ENCODE measurements at places on chromosomes 3 and 15. TPM values are rescaled to one million over a fixed set of nuclear protein-coding genes. Genes with fewer than 3 reads are reported as not detected.
A peak's percentile ranks its signal among the peaks of the same experiment; 100 is the strongest.

- DNase-seq = no peak
Observed at GRCh38 chr3:27713435-27714145, 8.5 kb downstream of the EOMES start.

DNA sequence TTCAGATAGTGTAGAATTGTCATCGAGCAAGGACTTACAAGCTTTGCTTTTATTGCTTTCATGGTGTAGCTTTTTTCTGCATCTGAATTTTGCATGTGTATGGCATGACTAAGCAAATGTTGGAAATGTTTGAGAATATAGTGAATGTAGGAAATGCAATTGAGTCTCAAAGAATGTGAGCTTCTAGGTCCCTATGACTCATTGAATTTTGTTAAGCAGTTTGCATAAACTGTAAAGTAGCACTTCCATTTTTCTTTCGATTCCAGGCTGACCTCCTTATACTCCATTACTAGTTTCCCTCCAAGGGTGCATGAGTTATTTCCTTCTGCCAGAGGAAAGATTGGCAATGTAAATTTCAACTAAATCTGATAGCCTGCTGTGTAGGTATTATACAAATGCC lies 619.2 kb downstream of the DIPK2A start:
- no peak for DNase-seq

DNA sequence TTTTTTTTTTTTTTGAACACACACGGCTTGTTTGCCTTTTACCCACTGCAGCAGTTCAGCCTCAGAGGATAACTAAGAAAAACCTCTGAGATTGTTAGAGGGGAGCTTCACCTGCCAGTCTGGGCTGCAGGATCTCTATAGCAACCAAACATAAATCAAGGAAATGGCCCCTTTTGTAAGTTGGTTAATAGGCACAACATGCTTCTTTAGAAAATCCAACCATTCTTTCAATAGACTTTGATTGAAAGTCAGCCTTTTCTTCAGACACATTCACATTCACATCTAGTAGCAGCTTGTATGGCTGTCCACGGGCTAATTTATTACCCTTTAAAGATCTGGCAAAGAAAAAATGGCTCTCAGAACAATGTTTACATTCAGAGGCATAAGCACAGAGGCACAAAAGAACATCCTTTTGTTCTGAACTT lies 136.6 kb upstream of the RARB start:
- DNase-seq = no peak

The ADCY5 gene
- total RNA-seq = 21.1 TPM

The OXSM gene
- 29.0 TPM for total RNA-seq

DNA sequence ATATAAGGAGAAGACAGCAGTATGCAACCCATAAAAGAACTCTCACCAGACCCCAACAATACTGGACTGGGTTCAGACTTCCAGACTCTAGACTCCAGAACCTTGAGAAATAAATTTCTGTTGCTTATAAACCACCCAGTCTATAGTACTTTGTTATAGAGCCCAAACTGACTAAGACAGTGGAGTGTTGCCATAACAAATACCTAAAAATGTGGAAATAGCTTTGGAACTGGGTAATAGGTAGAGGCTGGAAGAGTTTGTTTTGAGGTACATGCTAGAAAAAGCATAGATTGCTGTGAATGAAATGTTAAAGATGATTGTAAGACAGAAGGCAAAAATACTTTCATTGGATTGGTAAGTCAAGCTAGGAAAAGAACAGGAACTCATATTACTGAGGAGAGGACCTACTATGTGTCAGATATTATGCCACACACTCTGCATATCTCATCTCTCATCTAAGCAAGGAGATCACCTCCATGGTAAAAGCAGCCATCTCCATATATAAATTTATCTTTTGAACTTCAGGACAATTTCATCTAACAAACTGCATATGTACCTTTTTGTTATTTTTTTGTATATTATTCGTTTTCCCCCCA lies 67.4 kb upstream of the FNDC3B start:
- DNase-seq = no peak

- DNase-seq = no peak
Observed at GRCh38 chr3:25056036-25056755, 371.9 kb upstream of the RARB start.

The C2CD4A gene
- 0.21 TPM for total RNA-seq

The GHRL gene
- total RNA-seq = not detected

- no peak for DNase-seq
Observed at GRCh38 chr3:39780352-39780751, 29.1 kb upstream of the MYRIP start.

DNA sequence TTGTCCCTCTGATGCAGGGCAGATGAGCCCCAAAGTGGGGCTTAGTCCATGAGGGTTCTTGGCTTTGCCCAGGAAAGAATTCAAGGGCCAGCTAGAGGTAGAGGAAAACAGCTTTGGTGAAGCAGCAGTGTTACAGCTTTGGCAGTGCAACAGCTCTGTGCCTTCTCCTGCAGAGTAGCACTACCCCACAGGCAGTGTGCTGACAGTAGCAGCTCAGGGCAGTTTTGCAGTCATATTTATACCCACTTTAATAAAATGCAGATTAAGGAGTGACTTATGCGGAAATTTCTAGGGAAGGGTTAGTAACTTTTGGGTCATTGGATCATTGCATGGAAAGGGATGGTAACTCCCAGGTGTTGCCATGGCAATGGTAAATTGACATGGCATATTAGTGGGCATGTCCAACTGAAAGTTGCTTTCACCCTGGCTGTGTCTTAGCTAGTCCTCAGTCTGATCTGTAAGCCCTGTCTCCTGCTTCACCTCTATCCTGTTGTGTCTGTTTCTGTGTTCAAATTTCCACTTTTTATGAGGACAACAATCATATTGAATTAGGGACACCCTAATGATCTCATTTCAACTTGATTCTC lies 241.3 kb upstream of the C2CD4B start:
- no peak for DNase-seq

DNA sequence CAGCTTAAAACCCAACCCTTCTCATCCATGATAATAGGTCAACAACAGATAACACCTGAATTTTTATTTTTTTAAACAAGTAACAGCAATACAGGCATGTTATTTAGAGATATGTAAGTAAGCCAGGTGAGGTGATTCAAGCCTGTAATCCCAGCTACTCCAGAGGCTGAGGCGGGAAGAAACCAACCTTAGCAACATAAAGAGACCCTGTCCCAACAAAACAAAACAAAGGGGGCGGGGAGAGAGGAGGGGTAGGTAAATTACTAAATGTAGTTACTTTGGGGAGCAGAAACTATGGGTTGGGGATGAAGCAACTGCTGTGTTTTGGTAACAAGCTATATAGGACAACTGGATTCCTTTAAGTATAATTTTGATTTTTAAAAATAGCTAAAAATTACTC lies 47.0 kb downstream of the GNB4 start:
- no peak for DNase-seq

DNA sequence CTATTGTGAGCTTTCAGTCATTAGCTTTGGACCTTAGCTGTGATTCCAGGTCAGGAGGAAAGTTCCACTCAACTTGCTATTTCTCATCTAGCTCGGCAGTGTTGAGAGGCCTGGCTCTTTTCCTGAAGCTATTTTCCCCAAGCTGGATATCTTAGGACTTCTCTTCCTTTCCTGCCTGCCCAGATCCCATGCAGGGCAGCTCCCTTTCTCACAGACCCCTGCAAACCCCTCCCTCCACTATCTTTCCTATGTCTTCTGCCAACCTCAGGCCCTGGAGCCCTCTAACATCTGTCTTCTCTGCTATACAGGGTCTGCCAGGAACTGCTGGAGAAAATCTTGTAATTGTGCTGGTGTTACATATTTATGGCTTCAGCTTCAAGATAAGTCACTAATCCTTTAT lies 49.6 kb downstream of the SH3GL3 start:
- no peak for DNase-seq

The PLXND1 gene
- total RNA-seq = 132 TPM

DNA sequence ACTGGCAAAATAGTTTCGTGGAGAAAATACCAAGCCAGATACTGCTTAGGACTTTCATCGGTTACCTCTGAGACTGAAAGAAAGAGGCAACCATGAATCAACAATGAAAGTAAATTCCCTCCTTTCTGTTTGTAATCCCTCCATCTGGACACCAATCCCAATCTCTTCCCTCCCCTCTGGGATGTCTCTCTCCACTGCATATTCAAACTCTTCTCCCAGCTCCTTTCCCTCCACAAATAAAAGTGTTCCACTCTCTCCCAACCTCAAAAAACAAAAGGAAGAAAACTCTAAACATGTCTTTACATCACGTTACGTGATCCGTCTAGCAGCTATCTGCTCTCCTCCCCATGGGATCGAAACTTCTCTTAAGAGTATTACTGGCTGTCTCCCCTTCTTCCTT lies 55.2 kb downstream of the PRTG start:
- DNase-seq = no peak

DNA sequence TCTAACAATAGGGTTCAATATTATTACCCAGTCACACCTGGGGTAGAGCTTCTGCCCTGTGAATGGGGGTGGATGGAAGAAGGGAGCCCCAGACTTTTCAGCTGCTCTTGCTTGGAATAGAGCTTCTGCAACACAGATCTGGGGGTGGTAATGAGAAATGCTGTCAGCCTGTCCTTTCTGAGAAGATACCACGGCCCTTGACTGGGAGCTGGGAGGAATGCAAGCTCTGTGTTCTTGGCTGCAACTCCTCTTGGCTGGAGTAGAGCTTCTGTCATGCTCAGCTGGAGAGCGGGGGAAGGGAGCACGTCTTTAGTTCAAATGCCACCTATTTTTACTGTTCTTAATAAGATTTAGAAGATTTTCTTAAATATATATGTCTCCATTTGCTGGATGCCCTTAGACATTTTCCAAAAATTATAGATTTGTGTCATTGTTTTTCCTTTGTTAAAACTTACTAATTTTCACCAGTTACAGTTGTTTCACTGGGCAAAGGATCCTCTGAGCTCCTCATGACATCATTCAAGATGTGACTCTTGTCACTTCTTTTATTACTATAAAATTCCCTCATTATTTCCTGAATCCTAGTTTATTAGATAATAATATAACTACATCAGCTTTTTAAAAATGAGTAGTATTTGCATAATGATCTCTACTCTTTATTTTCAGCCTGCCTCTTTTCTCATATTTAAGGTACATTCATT lies 180.0 kb upstream of the TGFBR2 start:
- DNase-seq = peak; percentile 60

DNA sequence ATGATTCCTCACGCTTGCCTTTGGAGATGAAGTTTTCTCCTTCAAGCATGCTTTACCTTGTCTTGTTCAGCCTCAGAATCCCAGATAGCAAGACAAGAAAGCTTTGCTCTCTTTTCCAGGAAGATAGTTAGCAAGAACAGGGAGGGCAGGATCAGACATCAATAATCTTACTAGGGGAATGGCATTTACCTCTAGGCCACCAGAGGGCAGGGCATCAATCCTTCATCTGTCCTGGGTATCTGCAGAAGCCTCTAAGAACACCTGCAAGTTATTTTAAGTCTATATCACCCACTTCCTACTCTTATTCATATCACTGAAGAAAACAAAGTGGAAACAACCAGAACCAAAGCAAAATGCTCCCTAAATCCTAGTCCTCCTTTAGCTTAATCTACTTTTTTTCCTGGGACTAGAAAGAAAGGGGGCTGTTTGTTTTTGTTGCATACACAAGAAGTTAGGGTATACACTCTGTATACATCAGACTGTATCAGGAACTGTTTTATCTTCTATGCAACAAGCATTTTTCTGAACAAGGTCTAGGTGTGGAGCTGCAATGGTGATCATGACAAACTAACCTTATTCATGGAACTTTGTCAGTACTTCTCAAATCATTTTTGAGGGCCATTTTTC lies 862.5 kb downstream of the CADM2 start:
- DNase-seq = no peak

The CCR9 gene
- not detected for total RNA-seq

DNA sequence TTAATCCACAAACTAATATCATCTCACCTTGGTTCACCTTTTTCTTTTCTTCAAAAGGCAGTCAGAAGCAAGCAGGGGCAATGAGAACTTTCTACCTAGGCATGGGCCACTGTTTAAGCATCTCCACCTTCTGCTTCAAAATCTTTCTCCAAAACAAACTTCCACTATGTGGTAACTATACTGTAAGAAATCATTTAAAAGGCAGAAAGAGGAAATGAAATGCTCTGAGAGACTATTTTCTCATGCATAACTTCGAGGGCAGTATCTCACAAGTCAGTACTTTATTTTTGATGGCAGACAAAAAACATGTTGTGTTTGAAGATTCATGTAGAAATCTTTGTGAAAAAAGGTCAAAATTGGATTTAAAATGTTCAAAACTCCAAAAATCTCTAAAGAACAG lies 419.7 kb downstream of the ZBTB20 start:
- no peak for DNase-seq

The TP63 gene
- 2.5 TPM for total RNA-seq
